ENCODE measurements at places on chromosomes 3 and 15. TPM values are rescaled to one million over a fixed set of nuclear protein-coding genes. Genes with fewer than 3 reads are reported as not detected.

DNA sequence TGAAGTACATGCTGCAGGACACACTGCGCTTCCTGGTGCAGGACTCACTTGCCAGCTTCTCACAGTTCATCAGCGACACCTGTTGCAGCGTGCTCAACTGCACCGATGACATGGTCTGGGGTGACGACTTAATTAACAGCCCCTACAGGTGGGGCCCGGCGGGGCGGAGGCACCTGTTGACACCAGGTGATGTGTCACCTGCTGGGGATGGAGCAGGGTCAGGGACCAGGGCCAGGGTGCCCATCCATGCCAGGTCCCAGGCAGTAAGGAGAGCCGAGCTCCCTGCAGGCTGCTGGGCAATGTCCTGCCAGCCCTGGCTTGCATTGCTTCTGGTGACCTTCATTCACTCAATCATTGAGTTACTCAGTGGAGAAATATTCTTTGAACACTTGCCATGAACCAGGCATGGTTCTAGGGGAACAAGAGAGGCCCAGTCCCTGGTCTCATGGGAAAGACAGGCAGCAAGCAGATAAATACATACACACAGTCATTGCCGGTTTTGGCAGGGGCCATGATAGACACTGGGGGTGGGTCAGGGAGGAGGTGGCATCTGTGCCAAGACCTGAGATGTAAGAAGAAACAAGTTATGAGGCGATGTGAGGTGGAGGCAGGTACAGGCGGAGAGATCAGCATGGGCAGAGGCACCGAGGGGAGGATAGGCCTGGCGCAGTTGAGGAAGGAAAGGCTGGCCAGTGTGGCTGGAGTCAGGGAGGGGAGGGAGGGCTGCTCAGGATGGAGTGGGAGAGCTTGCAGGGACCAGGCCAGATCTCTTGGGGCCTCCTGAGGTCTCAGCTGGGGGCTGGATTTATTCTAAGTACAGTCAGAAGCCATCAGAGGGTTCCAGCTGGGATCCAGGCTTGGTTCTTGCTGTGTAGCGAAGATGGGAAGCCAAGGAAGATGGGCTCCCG, 30.8 kb downstream of the DNAH1 start:
- DNase-seq, result no peak

- no peak for DNase-seq
Measured at GRCh38 chr3:179299999-179300613, 22.7 kb upstream of the ZNF639 start.

DNA sequence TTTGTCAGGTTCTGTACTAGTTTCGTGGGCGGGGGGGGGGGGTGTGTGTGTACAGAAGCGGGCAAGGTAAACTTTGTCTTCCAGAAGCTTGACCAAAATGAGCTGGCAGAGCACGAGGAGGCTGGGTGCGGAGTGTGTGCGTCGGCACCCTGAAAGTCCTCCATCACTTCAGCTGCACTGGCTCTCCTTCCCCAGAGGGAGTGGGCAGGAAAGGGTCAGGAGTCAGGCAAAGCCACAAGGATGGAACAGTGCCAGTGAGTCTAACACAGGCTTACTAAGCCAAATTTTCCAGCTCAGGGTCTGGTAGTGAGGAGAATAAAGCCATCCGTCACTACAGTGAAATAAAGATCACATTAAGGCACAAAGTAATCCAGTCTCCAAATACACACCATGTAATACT, 11.9 kb upstream of the SH3GL3 start:
- no peak for DNase-seq

- DNase-seq, result no peak
Measured at GRCh38 chr3:123781571-123782275, 102.4 kb downstream of the MYLK start.

GRCh38 chr3:38397320-38397719, 50.7 kb downstream of the XYLB start:
- peak; percentile 39 for DNase-seq

DNA sequence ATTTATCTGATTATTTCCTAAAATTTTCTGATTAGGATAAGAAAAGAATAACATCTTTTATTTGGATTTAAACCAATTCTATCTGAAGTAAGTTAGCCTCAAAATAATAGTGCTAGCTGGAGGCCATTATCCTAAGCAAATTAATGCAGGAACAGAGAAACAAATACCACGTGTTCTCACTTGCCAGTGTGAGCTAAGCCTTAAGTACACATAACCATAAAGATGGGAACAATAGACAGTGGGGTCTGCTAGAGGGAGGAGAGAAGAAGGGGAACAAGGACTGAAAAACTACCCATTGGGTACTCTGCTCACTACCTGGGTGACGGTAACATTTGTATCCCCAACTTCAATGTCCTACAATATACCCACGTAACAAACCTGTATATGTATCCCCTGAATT, 31.3 kb upstream of the LYSMD4 start:
- DNase-seq, result no peak

- DNase-seq, result no peak
Measured at GRCh38 chr3:188390775-188391443, 237.0 kb downstream of the LPP start.

GRCh38 chr15:92675485-92675884, 19.9 kb upstream of the FAM174B start:
- no peak for DNase-seq

GRCh38 chr15:75197062-75197630, 4.5 kb upstream of the C15orf39 start:
- DNase-seq, result no peak

DNA sequence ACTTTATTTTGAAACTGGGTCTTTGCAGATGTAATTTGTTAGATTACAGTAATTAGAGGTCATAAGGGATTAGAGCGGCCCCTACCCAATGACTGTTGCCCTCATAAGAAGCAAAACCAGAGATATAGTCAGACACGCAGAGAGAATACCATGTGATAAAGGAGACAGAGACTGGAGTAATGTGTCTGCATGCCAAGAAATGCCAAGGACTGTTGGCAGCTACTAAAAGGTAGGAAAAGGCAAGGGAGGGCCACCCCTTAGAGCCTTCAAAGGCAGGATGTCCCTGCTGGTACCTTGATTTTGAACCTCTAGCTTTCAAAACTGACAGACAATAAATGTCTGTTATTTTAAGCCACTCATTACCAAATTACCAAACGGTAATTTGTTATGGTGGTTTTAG, 548.2 kb downstream of the FHIT start:
- DNase-seq, result no peak

- peak; percentile 35 for DNase-seq
Measured at GRCh38 chr3:72343078-72343477, 505.2 kb downstream of the SHQ1 start.

DNA sequence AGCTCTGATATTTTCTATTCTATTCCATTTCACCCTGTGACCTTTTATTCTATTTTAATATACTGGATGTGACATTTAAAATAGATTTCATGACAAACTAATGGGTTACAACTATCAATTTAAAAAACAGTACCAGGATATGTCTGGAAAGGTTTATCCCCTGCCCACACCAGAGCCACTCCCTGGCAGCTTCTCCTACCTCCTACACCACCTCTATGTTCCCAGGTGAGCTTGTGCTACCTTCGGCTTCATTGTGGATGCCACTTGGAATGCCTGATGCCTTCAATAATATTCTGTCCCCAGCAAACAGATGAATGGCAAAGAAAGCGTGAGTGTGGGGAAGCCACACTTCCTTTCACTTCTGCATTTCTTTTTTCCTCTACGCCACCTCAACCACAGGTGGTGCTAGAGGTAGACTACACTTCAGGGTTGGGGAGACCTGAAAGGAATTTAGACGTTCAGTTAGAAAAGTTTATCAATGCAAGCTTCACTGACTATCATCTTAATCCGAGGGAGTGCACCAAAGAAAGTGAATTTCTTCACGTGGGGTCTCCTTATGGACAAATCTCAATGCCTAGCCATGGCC, 213.0 kb downstream of the SSR3 start:
- no peak for DNase-seq

GRCh38 chr15:30962079-30962478, 29.3 kb downstream of the MTMR10 start:
- DNase-seq, result no peak

GRCh38 chr3:136512381-136512780, 239.8 kb downstream of the STAG1 start:
- DNase-seq, result no peak

GRCh38 chr15:51736751-51737521, 519 bp downstream of the LYSMD2 start:
- DNase-seq, result peak; percentile 60

- DNase-seq, result no peak
Measured at GRCh38 chr15:79778378-79778990, 118.3 kb downstream of the MTHFS start.

DNA sequence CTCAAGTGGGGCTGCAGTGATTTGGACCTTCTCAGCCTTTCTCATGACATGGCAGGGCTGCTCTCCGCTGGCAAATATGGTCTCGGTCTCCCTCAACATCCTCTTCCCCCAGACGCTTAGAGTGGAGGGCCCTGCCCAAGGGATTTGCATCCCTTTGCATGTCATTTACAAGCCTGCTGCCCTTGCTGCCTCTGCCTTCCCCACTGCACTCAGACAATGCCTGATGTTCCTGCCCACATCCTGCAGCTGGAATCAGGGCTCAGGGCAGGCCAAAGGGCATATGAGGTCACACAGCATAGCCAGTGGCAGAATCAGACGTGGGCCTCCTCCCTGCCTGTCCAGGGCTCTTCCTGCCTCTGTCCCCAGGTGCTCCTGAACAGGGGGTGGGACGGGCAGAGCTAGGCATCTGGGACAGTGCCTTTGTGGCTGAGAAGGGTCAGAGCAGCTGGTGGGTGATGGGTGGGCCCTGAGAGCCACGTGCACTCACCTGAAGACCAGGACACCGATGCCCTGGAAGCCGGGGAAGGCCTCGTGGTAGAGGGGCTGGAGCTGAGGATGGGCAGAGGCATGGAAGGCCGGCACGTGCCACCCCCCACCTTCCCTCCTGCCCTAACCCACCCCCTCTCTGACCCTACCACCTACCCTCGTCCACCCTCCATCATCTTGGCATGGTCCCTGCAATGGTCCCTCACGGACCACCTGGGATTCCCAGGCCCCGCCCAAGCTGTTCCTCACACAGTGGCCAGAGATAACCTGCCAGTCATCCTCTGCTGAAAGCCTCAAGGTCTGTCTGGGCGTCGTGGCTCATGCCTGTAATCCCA, 27.4 kb upstream of the GOLGA6C start:
- no peak for DNase-seq

DNA sequence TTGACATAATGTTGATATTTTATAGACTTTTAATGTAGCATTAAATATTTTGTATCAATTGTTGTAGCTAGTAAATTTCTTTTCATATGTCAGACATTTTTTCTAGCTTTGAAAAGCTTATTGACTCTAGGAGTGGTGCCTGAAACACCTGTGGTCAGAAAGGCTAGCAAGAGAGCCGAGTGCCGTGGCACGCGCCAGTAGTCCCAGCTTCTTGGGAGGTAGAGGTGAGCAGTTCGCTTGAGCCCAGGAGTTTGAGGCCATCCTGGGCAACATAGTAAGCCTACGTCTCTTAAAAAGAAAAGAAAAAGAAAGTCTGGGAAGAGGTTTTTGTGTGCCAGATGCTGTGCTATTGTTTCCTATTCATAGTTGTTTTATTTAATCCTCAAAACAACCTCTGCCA, 198.2 kb downstream of the FEZF2 start:
- DNase-seq, result no peak

- DNase-seq, result no peak
Measured at GRCh38 chr15:39495871-39496840, 84.7 kb upstream of the THBS1 start.

GRCh38 chr3:52532838-52533622, 627 bp downstream of the NT5DC2 start:
- peak; percentile 37 for DNase-seq

DNA sequence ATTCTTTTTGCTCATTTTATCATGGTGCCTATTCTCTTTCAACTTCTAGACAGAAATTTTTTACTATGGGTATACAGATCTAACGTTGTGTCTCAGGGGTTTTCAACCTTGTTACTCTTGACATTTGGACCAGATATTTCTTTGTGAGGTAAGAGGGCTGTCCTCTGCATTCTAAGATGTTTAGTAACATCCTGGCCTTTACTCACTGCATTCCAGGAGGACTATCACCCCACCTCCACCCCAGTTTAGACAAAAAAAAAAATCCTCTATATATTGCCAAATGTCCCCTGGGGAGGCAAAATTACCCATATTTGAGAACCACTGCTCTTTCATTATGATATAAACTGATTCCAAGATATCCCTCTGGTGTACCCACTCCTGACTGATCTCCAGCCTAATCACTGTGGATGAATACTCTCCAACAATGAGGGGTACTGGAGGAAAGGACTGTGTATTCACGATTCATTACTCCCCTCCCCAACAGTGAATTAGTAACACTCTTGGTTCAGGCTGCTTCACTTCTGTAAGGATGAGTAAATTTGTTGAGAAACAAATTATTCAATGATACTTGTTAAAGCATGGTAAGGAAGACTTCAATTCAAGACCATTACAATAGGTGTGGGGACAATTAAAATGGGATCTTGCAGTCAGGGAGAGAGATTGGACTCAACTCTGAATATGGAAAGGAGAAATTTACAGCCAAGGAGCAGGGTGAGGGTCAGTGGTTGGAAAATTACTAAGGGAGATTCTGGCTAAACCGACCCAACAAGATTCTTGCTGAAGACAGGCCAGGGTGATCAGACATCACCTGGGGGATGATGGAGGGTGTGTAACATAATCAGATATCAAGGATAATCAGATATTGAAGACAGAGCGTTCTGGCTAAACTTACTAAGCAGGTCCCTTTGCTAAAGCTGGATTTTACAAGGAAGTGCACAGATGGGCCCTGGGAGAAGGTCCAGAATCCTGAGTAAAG, 123.8 kb upstream of the DAZL start:
- no peak for DNase-seq

- no peak for DNase-seq
Measured at GRCh38 chr3:184015381-184016019, 2.2 kb downstream of the ABCC5 start.

GRCh38 chr3:167901138-167901537, 165.6 kb downstream of the SERPINI1 start:
- DNase-seq, result no peak

DNA sequence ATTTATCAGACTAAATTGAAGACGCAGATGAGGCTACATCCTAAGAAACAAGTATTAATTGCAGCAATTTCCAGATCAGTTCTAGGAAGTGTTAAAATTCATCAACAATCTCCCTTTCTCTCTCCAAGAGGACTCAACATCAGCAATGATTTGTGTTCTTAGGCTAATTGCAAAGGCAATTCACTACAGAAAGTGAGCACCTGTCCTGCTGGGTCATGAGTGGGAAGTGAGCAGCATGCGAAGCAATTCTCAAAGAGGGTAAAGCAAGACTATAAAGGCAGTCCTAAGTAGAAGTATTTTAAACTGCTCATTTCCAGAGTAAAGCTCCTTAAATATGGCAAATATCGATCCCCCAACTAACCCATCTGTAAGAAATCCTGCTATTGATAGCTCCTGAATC, 1191.0 kb upstream of the ALCAM start:
- no peak for DNase-seq

- no peak for DNase-seq
Measured at GRCh38 chr15:76905855-76906254, 715 bp upstream of the SCAPER start.

Gene GRK7
- not detected for total RNA-seq

Gene FBXL2
- total RNA-seq, result not detected

Gene CLSTN2
- total RNA-seq, result not detected

Gene SLC28A2
- total RNA-seq, result not detected

Gene CMSS1
- total RNA-seq, result 34.8 TPM

Gene GRM7
- total RNA-seq, result not detected

Gene MYRIP
- total RNA-seq, result not detected

Gene LMCD1
- 1.1 TPM for total RNA-seq

Gene GCNT3
- not detected for total RNA-seq

Gene HEMK1
- total RNA-seq, result 42.3 TPM

Gene HHLA2
- total RNA-seq, result 1.4 TPM

Gene CHRM5
- not detected for total RNA-seq

Gene LIPH
- not detected for total RNA-seq

Gene COX17
- total RNA-seq, result 52.7 TPM

Gene BCL2A1
- total RNA-seq, result 14.2 TPM

Gene NAALADL2
- total RNA-seq, result not detected

Gene NEDD4
- total RNA-seq, result 11.1 TPM

Gene PPARG
- 0.52 TPM for total RNA-seq
